ENCODE measurements at places on chromosomes 2 and 18. TPM values are rescaled to one million over a fixed set of nuclear protein-coding genes. Genes with fewer than 3 reads are reported as not detected.

GRCh38 chr2:62972601-62973000 lies 78.0 kb upstream of the OTX1 start:
- no peak for DNase-seq

CRYGC gene
- not detected for polyA plus RNA-seq

DNA sequence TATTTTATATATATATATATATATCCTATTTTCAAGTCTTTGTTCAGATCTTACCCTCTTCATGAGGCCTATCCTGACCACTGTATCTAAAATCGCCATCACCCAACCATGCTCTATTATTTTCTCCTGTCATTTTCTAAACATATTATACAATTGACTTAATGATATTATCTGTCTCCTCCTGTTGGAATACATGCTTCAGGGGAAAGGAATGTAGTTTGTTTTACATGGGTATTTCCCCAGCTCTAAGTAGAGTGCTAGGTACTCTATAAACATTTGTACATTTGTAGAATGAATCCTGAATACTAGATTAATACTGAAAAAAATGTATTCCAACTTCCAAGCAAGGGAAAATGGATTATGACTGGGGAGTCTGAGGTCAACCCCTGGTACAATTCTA lies 26.2 kb downstream of the TTC21B start:
- DNase-seq = no peak

DNA sequence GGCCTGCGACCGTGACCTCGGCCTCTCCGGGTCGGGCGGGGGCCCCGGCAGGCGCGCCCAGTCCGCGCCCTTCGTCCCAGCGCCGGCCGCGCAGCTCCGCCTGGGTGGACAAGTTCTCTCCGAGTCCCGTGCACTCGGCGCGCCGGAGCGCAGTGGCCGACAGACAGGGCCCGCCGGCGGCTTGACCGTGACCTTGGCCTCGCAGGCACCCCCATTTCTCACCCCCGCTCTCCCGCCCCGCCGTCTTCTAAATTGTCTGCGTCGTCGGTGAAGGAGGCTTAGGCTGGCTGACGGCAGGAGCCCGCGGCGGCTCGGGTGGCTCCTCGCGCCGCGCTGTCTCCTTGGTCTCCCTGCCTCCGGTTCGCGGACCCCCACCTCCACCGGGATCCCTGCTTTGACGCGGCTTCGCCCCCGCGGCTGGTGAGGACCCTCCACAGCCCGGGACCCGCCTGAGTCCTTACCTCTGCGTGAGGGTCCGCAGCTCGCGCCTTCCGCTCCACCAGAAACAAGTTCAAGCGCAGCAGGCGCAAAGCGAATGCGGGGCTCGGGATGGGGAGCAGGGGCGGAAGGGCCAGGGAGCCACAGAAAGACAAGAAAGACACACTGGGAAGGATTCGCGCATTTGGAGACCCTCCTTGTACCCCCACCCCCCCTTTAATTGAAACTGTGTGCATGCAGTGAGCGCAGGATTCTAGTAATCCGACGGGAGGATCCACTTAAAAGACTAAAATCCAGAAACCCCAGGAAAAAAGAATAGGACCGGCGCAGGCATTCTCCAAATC lies 4.0 kb downstream of the PTGR3 start:
- DNase-seq = no peak

DNA sequence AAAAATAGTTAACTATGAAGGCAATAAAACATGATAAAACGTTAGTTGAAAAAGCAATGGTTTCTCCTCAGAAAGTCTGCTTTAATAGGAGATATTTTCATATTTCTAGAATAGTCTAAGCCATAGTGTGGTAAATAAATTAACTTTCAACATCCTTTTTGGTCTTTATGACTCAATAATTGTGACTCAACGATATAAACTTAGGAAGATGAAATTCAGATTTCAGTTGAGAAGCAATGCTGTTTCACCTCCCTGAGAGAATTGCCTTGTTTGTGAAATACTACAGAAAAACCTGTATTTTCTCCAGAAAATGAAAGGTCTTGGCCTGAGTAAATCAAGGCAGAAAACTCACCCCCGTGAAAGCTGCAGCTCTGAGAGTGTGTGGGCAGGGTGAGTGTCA lies 166.9 kb downstream of the ETAA1 start:
- DNase-seq = no peak

- no peak for DNase-seq
Observed at GRCh38 chr2:164008752-164009151, 272.9 kb upstream of the FIGN start.

DNA sequence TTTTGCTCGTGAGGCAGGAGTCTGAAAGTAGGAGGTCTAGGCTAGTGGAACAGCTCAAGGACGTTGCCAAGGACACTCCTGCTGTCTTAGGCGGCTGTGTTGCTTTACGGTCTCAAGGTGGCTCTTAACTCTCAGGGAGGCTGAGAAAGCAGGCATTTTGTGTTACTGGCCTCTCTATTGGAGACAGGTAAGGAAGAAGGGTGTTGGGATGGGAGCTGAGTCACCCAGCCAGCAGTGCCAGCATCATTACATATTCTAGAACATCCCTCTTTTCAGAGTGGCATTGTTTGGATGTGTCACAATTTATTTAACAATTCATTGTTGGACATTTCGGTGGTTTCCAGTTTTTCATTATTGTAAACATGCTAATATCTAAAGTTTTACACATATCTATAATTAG lies 30.8 kb upstream of the TMEM214 start:
- DNase-seq = no peak

OSBPL6 gene
- polyA plus RNA-seq = 0.30 TPM

DNA sequence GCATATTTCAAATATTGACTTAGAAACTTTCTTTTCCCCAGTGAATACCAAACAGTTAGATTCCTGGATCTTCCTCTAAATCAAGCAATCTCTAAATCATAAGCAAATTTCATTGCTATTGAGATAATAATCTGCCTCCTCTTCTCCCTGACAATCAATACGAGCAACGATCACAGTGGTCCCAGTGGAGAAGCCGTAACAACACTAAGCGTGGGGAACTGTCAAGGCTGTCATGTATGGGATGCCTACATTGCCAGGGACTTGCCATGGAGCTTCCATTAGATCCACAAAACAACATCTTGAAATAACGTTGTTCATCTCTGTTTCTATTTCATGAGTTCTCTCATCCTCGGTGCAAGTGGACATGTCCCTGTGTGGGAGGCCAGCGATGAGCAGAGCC lies 61.3 kb downstream of the SNTG2 start:
- DNase-seq = no peak

DNA sequence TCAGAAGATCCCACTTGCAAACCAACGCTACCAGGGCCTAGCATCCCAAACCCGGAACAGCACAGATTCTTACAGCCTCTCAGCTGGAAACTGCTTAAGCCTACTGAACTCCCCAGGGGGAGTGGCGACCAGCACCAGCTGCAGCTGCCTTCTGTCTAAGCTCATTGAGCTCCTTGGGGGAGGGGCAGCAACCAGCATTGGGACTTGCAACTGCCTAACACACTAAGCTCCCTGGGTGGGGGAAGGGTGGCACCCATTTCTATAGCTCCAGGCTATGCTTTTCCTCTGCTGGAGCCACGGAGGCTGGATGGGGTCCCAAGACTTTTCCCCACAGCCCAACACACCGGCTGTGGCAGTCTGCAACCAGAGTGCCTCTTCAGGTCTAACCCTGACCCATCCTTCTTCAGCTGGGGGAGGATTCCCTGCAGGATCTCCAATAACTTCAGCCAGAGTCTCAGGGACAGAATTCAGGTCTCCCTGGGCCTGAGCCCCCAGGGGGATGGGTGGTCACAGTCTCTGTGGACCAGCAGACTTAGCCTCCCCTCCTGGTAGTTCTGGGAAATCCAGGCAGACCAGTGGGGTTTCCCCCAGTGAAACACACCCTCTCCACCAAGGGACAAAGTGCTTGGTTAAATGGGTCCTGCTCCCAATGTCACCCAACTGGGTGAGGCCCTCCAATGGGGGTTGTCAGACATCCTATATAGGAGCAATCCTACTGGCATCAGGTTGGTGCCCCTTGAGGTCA lies 45.9 kb upstream of the ITGA4 start:
- no peak for DNase-seq

DNA sequence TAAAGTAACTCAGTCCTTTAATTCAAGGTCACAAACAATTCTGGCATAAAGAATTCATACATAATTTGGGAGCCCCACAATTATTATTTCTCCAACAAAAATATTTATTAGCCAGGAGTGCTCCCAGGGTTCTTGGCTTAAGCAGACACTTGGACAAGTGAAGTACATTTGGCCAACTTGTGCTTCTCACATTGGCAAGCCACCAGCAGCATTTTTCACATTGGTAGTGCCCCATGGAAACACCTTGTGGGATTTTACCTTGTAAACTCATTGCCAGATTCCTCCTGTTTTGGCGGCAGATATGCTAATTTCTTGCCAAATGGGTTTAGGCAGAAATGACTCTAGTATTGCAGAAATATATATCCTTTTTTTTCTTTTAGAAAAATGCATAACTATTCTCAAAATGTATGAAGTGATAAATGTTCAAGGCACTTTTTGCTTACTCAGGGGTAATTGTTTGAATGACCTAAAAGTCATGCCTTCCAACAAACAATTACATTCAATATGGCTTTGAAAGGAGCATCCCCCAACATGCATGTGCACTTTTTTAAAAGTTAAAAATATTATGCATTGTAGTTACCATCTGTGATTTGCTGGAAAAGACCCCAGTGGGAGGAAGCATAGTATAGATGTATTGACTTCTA lies 113.5 kb downstream of the CSRNP3 start:
- DNase-seq = no peak

MOGAT1 gene
- not detected for polyA plus RNA-seq

- no peak for DNase-seq
Observed at GRCh38 chr2:213101692-213102460, 49.5 kb downstream of the IKZF2 start.

GRCh38 chr2:24558781-24559472 lies 67.9 kb downstream of the NCOA1 start:
- no peak for DNase-seq

DNA sequence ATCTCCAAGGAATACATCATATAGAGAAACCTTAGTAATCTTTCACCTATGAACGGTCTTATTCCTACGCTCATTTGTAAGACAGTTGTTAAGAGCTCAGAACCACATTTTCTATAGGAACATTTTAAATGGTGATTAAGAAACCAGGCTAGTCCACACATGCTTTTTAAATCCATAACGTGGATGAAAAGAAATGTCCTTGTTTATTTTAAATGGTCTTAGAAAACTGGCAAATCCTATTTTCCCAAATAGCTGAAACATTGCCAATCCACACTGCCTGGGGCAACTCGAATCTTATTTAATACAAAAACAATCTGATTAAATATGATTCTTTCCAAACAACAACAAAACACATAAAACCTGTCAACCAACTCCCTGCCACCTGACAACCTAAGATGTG lies 23.7 kb downstream of the METTL8 start:
- no peak for DNase-seq

ITGB6 gene
- 1.3 TPM for polyA plus RNA-seq

PARD3B gene
- polyA plus RNA-seq = 4.4 TPM

DNA sequence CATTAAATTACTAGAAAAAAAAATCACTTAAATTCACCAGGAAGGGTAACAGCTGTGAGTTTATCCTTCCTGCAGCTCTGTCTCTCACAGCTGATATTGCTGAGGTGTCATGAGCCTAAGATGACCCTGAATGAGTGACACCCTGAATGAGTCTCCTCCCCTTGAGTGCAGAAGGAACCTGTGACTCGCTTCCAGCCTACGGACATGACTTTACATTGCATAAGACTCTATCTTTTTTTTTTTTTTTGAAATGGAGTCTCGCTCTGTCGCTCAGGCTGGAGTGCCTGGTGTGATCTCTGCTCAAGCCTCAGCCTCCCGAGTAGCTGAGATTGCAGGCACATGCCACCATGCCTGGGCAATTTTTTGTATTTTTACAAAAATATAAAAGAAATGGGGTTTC lies 14.1 kb downstream of the MRO start:
- DNase-seq = no peak

IL36B gene
- polyA plus RNA-seq = not detected

MYOM1 gene
- polyA plus RNA-seq = 18.2 TPM

DNA sequence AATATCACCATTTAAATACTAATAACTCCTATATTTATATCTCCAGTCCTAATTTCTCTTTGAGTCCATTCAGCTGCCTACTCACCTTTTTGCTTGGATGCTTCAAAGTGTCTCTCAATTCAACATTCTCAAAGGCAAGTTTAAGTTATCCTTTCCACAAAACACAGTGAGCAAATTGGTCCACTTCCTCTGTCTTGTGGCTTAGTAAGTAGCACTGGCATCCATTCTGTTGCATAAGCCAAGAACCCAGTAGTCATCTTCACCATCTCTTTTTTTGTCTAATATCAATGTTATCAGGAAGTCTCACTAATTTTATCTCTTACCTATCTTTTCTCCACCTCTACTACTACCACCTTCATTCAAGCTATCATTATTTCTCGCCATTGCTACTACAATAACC lies 27.4 kb upstream of the IL1RL1 start:
- no peak for DNase-seq

DNA sequence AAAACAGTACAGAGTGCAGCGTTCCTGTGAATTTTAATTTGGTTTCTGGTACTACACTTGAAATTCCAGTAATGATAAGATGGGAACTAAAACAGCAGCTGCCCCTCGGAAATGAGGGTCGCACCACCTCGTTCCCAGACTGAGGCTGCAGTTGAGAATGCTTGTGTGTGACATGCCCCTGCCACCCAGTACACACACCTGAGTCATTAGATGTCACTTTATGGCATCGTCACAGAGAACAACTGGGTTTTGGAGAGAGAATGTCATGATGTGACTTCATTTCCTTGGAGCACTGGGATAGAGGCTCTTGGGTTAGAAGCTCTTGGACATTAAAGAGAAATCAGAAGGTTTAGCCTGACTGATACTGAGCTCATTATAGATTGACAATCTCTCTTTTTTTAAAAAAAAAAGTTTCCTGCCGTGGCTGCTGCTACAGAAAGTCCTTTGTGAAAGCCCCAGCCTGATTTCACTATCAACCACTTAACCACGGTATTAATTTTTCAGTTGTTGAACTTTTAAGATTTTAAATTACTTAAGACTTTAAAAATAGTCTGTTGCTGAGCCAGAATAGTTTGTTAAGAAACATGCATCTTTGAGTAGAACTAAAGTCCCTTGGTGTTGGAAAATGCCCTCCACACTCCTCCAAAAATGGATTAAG lies 24.5 kb downstream of the BCL2L11 start:
- no peak for DNase-seq

GRCh38 chr18:57539702-57540101 lies 46.8 kb downstream of the FECH start:
- no peak for DNase-seq

IL37 gene
- polyA plus RNA-seq = not detected

C2orf69 gene
- polyA plus RNA-seq = 4.9 TPM

LRRC30 gene
- polyA plus RNA-seq = not detected

RAB6C gene
- polyA plus RNA-seq = 0.12 TPM
